ENCODE measurements at places on chromosomes 2 and 18.

GRCh38 chr2:95539290-95539689 is 52.5 kb upstream of the TRIM43 start:
- DNase-seq: no peak

DNA sequence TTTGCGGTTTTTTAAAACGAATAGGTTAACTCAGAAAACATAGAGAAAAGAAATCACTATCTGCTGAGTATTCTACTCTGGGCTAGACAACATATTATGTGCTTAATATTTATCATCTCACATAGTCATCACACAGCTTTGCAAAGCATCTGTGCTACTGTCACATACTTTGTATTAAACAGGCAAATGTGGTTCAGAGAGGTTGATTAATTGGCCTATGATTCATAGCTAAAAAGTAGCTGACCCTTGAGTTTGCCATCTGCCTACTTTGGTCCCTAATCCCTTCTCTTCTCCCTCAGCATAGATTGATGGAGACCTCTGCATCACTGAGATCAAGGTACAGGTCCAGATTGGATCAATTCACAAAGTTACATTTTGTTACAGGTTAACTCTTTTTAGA is 21.4 kb downstream of the ANKRD30B start:
- no peak for DNase-seq

DNA sequence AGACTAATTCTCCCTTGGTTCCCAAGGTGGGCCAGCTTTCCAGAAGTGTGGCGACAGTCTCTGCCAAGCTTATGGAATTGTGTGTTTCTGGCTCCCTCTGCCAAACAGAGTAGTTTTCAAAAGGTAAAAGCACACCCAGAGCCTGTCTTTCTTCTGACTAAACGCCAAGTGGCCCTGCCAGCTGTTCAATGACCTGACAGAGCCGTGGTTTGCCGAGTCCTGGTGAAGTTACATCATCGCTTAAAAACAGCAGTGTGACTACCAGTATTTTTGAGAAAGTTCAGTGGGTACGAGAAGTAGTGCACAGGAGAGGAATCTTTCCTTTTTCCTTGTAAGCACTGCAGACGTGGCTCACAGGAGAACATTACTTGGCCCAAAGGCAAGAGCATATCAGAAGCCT is 1.9 kb downstream of the PER2 start:
- DNase-seq: no peak

DNA sequence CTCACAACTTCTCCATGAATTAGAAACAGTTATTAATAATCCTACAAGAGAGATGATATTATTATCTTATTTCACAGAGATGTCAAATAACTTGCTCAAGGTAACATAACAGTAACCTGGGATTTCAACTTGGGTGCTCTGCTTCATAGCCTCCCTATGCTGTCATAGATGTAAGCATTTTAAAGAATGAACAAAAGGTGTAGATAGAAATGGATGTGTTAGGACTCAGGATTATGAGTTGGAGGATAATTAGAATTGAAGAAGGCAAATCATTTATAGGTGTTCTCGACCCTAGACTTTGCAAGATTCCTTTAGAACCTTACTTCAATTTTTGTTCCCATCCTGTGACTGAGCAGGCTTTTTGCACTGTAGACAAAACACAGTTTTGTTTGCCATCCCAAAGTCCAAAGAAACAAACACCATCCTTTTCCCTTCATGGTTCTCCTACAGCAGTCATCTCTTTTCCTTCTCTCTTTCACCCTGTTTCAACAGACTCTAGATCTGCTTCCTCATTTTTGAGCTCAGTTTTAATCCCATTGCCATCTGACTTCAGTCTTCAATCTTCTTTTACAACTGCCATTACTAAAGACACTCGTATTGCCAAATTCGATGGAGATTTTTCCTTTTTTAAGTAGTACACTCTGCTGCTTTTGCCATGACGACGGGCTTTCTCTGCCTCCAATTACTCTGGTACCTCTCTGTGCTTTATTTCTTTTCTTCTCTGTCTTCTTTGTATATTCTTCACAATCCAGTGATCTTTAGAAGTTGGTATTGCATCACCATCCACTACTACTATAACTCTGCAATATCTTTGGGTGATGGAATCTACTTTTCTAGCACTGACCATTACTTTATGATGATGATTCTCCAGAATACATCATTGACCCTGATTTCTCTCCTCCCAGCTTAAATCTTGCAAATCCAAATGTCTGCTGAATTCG is 4.5 kb downstream of the HNMT start:
- DNase-seq: no peak

Data from T-helper 1 cell (primary cell).